ENCODE measurements at places on chromosomes 3 and 15. TPM values are rescaled to one million over a fixed set of nuclear protein-coding genes. Genes with fewer than 3 reads are reported as not detected.

GRCh38 chr3:158470944-158471638 lies 99.9 kb upstream of the MLF1 start:
- no peak overlapping the region for H3K27ac ChIP-seq
- H3K4me1 ChIP-seq, result no peaks in the 10 kb centered on the region
- DNase-seq, result no peak
- no peaks in the 10 kb centered on the region for H3K36me3 ChIP-seq
- H3K27me3 ChIP-seq, result no peaks in the 10 kb centered on the region
- H3K4me3 ChIP-seq, result no peak overlapping the region

DNA sequence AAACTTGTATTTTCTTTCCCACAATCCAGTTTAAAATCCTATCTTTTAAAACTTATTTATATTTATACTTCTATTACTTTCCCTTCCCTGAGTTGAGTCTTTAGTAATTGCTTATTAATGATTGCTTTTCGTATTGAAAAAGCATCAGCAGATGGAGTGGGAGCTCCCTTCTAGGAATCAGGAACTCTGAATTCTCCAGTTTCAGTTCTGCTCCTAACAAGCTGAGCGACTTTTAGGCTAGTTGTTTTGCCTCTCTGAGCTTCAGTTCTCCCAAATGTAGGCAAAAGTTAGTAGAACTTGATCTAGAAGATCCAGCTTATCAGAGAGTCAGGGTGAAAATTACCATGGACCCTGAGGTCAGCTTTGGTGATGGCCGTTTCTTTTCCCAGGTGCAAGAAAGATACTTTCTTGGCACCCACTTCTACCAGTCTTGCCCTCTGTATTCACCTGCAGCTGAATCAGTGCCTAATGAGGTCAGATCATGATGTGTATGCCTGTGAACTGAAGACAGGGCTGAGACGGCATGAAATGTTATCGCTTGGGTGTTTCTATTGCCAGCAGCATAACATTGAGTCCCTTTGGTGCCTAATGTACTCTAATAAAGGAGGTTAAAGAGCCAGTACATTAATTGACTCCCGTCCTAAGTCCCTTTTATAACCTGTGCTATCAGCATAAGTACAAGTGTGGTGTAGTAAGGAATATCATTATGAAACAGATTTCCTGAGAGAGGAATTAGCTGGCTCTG lies 194.5 kb upstream of the TBC1D5 start:
- H3K27ac ChIP-seq, result no peak overlapping the region
- H3K4me1 ChIP-seq, result peaks cover 19% of the 10 kb centered on the region
- peaks cover 1% of the 10 kb centered on the region for H3K27me3 ChIP-seq
- no peak for DNase-seq
- no peak overlapping the region for H3K4me3 ChIP-seq
- H3K36me3 ChIP-seq, result no peaks in the 10 kb centered on the region

GRCh38 chr3:8324747-8325146 lies 176.9 kb upstream of the LMCD1 start:
- no peak overlapping the region for H3K4me3 ChIP-seq
- H3K27ac ChIP-seq, result no peak overlapping the region
- peak; percentile 52 for DNase-seq
- H3K27me3 ChIP-seq, result no peaks in the 10 kb centered on the region
- H3K36me3 ChIP-seq, result no peaks in the 10 kb centered on the region

DNA sequence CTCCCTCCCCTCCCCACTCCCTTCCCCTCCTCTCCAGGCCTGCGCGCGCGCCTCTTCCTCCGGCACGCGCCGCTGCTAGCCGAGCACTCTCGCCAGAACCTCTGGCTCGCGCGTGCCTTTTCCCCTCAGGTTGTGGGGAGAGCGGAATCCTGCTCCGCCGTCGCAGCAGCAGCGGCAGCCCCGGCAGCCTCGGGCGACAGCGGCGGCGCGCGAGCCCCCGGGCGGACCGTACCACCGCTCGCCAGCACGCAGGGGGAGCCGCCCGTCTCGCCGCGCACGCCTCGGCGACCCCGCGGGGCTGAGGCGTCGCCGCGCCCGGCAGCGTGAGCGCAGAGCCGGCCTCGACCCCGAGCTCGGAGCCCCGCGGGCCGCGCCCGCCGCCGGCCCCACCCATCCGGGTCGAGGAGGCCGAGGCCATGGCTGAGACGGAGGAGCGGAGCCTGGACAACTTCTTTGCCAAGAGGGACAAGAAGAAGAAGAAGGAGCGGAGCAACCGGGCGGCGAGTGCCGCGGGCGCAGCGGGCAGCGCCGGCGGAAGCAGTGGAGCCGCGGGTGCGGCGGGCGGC lies at the start of gene CDV3:
TSS of gene CDV3 (plus strand) at position 58 of the 566 bp plus-strand sequence. CDS start at position 417, 359 bp downstream.
- peak; percentile 77 for DNase-seq
- H3K4me1 ChIP-seq, result peaks cover 37% of the 10 kb centered on the region
- peaks cover 13% of the 10 kb centered on the region for H3K36me3 ChIP-seq
- H3K27me3 ChIP-seq, result peaks cover 18% of the 10 kb centered on the region
- H3K27ac ChIP-seq, result peak within 1 kb of the TSS; percentile 98
- peak within 1 kb of the TSS; percentile 99 for H3K4me3 ChIP-seq

GRCh38 chr3:100151024-100151707 lies 36.9 kb upstream of the FILIP1L start:
- H3K4me3 ChIP-seq, result no peak overlapping the region
- H3K36me3 ChIP-seq, result peaks cover 6% of the 10 kb centered on the region
- no peak overlapping the region for H3K27ac ChIP-seq
- no peak for DNase-seq

GRCh38 chr3:109081746-109082510 lies 36.0 kb downstream of the MORC1 start:
- H3K4me3 ChIP-seq, result no peak overlapping the region
- no peaks in the 10 kb centered on the region for H3K4me1 ChIP-seq
- no peaks in the 10 kb centered on the region for H3K27me3 ChIP-seq

DNA sequence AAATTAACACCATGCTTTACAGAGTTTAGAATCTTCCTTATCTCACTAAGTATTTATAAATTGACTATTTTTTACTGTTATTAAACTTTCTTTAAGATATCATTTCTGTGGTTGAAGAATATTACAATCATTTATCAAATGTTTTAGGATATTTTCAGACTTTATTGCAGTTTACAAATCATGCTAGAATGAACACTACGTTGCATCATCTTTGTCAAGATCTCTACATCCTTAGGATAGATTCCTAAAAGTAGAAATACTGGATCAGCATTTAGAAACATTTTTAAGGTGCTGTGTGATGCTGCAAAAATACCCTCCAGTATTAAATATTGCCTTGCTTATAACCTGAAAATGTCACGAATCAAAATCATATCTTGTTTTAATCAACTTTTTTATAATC lies 2.5 kb upstream of the PLD1 start:
- no peak overlapping the region for H3K27ac ChIP-seq
- DNase-seq, result no peak
- H3K4me3 ChIP-seq, result no peak overlapping the region
- peaks cover 5% of the 10 kb centered on the region for H3K36me3 ChIP-seq
- peaks cover 33% of the 10 kb centered on the region for H3K4me1 ChIP-seq

GRCh38 chr15:93126148-93126547 lies 37.1 kb upstream of the RGMA start:
- no peaks in the 10 kb centered on the region for H3K36me3 ChIP-seq
- peaks cover 7% of the 10 kb centered on the region for H3K27me3 ChIP-seq
- H3K4me1 ChIP-seq, result no peaks in the 10 kb centered on the region
- DNase-seq, result no peak
- H3K4me3 ChIP-seq, result no peak overlapping the region

The RASL12 gene
- 0.69 TPM for total RNA-seq

The FAM3D gene
- not detected for total RNA-seq

DNA sequence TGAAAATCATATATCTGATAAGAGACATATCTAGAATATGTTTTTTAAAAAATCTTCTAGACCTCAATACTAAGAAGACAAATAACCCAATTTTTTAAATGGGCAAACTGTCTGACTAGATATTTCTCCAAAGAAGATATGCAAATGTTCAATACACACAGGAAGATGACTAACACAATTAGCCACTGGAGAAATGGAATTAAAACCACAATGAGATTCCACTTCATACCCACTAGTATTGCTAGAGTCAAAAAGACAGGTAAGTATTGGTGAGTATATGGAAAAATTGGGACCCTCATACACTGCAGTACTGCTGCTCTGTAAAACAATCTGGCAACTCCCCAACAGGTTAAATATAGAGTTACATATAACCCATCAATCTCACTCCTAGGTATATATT lies 33.1 kb upstream of the TOPAZ1 start:
- no peak for DNase-seq
- H3K27me3 ChIP-seq, result no peaks in the 10 kb centered on the region
- H3K4me3 ChIP-seq, result no peak overlapping the region
- H3K36me3 ChIP-seq, result no peaks in the 10 kb centered on the region

GRCh38 chr3:47404955-47405790 lies 24.4 kb downstream of the PTPN23 start:
- peaks cover 6% of the 10 kb centered on the region for H3K27me3 ChIP-seq
- no peaks in the 10 kb centered on the region for H3K4me1 ChIP-seq
- DNase-seq, result no peak
- no peak overlapping the region for H3K4me3 ChIP-seq
- no peak overlapping the region for H3K27ac ChIP-seq

The SLC28A2 gene
- total RNA-seq, result not detected
